ENCODE measurements at places on chromosomes 6 and 20. TPM values are rescaled to one million over a fixed set of nuclear protein-coding genes. Genes with fewer than 3 reads are reported as not detected.

- no peak for DNase-seq
These were observed 551.3 kb upstream of the EPHA7 start for GRCh38 chr6:93970684-93971083.

- no peak for DNase-seq
These were observed 2.5 kb downstream of the TRIM10 start for GRCh38 chr6:30158475-30159040.

- no peak for DNase-seq
These were observed 476.8 kb upstream of the SOX4 start for GRCh38 chr6:21116736-21117135.

MYMX gene
- total RNA-seq, result not detected

HFE gene
- total RNA-seq, result 14.9 TPM
